ENCODE measurements at places on chromosomes 13 and 19.
A peak's percentile ranks its signal among the peaks of the same experiment; 100 is the strongest.

- DNase-seq = no peak
Observed at GRCh38 chr13:97849305-97849704, 104.2 kb upstream of the IPO5 start.

DNA sequence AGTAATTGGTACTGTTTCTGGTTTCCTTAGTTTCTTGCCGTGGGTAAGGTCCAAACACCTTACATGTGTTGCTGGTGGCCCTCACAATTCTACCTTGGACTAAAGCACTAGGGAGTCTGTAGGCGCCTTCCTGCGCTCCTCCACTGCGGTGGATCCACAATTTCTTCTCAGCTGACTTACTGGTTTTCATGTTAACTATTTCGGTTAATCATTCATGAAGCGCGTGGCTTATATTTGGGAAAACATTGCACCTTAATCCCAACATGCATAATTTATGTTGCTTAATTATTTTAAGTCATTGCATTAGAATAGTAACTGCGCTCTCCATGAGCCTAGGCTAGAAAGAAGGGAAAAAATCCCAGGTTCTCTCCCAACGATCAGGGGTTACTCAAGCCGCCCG, 37.7 kb downstream of the ARHGEF7 start:
- no peak for DNase-seq

- no peak for DNase-seq
Observed at GRCh38 chr13:24152292-24153214, 8.0 kb upstream of the SPATA13 start.

- DNase-seq = no peak
Observed at GRCh38 chr13:30797847-30798535, 62.6 kb downstream of the ALOX5AP start.

- no peak for DNase-seq
Observed at GRCh38 chr19:12834976-12835757, 788 bp upstream of the RTBDN start.

- DNase-seq = no peak
Observed at GRCh38 chr13:37878921-37879320, 9.3 kb upstream of the TRPC4 start.

DNA sequence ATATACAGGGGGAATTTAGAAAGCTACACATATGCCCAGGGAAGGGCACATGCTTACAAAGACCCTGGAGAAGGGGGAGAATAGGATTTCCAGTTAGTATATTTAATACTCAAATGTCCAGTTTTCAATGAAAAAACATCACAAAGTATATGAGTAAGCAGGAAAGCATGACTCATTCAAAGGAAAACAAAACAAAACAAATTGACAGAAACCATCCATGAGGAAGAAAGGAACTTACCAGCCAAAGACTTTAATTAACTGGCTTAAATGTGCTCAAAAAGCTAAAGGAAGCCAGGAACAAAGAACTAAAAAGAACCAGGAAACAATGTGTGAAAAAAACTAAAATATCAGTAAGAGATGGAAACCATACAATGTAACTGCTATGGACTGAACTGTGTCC, 716.2 kb upstream of the ARGLU1 start:
- no peak for DNase-seq

DNA sequence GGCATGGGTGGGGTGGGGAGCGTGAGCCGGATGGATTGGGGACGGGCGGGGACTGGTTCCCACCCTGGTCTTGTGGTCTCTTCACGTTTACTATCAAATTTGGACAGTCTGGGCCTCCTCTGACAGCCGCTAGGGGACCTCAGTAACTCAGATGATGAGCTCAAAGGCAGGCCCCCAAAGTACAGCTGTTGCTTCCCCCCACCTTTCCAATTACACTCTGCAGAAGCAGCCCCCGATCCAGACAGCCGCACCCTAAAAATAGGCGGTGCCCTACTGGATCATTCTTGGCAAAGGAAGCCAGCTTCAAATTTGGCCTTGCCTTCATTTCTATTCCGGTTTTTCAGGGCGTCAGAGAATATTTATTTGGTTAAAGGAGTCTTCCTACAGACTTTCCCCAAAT, 1.9 kb upstream of the FOXO1 start:
- peak; percentile 54 for DNase-seq

- no peak for DNase-seq
Observed at GRCh38 chr19:7888145-7888825, at the start of gene LRRC8E. TSS of gene LRRC8E (plus strand) at chr19:7888510. CDS start at chr19:7895604, 7,094 bp downstream.

GRCh38 chr13:112443995-112444311, 67.8 kb downstream of the SPACA7 start:
- peak; percentile 4 for DNase-seq

DNA sequence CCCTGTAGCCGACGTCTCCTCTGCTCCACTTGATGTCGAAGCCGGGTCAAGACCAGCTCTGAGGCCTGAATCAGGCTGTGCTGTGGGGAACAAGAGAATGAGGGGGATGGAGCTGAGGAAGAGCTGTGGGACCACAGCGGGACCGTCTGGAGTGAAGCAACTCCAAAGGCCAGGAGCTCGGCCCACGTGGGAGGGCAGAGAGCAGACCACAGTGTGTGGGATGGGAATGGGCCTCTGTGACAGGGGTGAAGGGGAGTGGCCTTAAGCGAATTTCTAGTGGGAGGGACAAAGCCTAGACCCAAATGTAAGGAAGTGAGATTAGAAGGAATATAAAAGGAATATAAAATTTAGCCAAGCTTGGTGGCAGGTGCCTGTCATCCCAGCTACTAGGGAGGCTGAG, 3.8 kb upstream of the SLC8A2 start:
- no peak for DNase-seq

DNA sequence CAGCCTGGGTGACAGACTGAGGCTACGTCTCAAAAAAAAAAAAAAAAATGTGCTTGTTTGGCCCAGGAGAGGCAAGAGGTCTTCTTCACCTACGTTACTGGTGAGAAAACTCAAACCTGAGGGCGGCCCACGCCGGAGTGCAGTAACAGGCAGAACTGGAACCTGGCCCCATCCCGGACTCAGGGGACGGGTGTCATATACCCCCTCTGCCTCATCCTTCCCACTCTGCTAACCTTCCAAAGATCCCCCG, 414 bp upstream of the ADAT3 start:
- no peak for DNase-seq

DNA sequence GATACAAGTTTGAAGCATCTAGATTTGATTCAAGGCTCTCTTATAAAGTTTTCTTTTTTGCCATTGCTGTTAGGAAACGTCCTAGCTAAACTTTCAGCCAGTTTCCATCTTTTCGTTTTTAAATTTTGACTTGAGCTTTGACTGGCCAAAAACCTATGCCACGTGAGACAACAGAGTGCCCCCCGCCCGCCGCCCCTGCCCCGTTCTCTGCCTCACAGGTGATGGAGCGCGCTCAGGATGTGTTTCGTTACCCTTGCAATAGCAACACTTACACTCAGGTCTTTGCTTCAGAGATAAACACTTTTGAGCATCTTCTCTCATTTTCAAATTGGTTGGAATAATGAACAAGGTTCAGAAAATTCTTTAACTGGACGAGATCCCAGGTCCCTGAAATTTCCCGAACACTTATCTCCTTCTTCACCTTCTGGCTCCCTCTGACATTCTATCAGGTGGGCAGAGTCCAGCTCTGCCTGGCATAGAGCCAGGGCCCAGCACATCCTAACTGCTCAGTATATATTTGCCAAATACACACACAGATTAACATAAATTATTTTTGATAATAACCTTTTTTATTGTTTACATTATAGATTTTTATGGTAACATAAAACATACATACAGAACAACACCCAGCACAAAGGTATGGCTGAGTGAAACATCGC, 301.1 kb downstream of the IRS2 start:
- DNase-seq = no peak

- DNase-seq = no peak
Observed at GRCh38 chr19:38644719-38645118, 2.7 kb upstream of the ACTN4 start.

- no peak for DNase-seq
Observed at GRCh38 chr19:12859546-12859945, 21.2 kb downstream of the MAST1 start.

GRCh38 chr19:45295873-45296272, 26.8 kb downstream of the CKM start:
- DNase-seq = no peak

DNA sequence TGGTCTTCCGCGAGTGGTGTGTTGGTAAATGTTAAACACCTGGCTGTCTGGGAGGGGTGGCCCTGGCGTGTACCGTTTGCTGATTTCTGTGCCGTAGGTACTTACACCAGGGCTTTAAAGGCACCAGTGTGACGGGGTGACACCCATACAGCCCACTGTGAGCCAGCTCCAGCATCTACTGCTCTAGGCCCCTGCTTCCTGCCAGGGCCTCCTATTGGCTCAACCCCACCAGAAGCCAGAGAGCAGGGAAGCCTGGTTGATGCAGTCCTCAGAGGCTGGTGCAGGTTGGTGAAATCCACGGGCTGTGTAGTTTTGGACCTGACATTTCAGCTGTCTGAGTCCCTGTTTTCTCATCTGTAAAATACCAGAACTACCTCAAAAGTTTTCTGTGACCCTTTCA, 30.4 kb downstream of the ARHGEF7 start:
- no peak for DNase-seq

- DNase-seq = no peak
Observed at GRCh38 chr19:48739404-48740163, 826 bp downstream of the RASIP1 start.

- no peak for DNase-seq
Observed at GRCh38 chr19:35077411-35078223, 36.1 kb downstream of the HPN start.

Measured in CD4-positive, alpha-beta T cell treated with Interleukin-15 for 4 hours (primary cell).